ENCODE measurements at places on chromosomes 11 and 22.

- DNase-seq: no peak
These were observed 569.7 kb downstream of the NTM start for GRCh38 chr11:131940126-131940525.

DNA sequence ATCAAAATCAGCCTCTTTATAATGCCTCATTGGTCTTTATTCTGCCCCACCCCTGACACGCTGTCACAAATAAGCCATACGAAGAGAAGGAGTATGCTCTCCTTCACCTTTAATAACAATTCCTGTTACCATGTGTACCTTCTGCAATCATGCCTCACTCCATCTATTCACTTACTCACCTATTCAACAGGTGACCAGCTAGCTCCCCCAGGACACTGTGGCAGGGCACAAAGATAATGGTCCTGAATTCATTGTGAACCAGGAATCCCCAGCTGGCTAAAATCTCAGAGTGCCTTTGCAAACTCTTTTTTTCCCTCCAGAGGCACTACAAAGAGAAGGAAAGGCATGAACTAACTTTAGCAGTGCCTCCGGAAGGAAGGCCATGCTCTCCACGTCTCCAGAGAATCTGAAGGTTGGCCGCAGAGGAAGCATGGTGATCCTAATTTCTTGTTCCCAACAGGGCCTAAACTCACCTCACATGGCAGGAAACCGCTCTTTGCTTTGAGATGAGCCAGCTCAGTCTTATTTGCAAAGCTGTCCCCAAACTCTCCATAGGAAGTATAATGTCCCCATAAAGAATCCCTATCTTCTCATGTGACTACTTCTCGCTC lies 590.3 kb downstream of the BUD13 start:
- no peak for DNase-seq

DNA sequence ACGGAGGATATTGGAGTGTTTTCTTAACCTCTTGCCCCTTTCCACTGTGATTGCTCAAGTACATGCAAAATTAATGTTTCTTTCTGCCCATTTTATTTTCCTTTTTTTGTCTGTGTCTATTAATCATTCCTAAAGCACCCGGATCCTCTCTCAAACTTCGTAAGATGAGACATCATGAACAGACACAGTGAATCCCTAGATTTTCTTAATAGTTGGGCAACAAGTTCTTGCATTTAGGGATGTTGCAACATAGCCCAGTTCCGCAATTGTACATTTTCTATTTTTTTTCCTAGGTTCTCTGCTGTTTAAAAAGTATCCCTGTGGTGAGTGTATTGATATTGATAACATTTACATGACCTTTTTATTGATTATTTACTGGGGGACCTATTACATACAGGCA lies 2.9 kb downstream of the FAM111A start:
- no peak for DNase-seq

- no peak for DNase-seq
These were observed 20.4 kb upstream of the GNB1L start for GRCh38 chr22:19875061-19875530.

DNA sequence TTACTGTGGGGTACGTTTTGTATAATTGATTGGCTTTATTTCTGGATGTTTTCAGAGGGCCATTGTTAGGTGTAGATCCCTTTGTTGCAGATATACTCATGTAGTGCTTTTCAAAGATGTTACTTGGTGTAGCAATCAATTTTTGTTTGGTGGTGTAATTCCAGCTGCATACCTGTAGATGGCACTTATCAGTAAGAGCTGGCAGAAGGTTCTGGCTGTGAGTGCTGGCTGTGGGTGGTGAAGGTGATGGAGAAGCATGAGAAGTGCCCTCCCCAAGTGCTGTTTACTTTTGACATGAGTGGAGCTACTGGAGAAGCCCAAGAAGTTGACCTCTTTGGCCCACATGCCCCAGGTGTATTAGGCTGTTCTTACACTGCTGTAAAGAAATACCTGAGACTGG lies 1074.9 kb downstream of the FAM181B start:
- DNase-seq: no peak

DNA sequence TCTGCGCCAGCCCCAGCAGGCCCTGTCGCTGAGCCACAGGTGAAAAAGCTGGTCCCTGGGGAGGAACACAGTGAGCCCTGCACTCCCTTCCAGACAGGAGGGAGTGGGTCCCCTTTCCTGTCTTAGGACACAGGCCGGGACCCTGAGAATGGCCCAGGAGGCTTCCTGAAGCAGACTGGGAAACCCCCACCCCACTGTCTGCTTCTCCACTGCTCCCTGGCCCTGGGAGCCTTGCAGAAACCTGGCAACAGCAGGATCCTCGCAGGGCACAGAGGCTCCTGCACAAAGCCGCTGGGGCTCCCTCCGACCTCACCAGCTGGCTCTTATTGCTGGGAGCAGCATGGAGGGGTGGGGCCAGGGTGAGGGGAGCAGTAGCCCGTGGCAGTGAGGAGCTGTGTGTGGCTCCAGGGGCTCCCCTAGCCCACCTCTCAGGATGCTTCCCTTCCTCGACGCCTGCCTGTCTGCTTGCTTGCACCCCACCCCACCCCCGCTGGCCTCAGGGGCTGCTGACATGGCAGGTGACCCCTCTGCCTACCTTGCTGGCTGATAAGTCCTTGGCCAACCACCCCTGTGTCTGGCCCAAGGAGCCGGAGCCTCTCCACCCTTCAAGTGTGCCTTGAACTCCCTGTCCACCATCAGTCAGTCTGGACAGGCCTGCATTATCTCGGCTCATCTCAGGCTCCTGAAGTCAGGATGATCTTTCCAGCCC lies 72.1 kb upstream of the KCNQ1OT1 start:
- DNase-seq: no peak

- DNase-seq: no peak
These were observed 421 bp upstream of the PRR33 start for GRCh38 chr11:1892116-1892515.

DNA sequence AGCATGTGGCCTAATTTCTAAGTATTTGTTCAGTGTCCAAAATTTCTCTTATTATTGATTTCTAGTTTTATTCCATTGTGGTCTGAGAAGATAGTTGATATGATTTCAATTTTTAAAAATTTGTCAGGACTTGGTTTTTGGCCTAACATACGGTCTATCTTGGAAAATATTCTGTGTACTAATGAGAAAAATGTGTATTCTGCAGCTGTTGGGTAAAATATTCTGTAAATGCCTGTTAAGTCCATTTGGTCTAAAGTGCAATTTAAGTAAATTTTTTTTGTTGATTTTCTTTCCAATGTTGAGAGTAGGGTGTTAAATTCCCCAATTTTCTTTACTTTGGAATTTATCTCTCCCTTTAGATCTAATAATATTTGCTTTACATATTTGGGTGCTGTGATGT lies 78.3 kb downstream of the TECTA start:
- DNase-seq: no peak

DNA sequence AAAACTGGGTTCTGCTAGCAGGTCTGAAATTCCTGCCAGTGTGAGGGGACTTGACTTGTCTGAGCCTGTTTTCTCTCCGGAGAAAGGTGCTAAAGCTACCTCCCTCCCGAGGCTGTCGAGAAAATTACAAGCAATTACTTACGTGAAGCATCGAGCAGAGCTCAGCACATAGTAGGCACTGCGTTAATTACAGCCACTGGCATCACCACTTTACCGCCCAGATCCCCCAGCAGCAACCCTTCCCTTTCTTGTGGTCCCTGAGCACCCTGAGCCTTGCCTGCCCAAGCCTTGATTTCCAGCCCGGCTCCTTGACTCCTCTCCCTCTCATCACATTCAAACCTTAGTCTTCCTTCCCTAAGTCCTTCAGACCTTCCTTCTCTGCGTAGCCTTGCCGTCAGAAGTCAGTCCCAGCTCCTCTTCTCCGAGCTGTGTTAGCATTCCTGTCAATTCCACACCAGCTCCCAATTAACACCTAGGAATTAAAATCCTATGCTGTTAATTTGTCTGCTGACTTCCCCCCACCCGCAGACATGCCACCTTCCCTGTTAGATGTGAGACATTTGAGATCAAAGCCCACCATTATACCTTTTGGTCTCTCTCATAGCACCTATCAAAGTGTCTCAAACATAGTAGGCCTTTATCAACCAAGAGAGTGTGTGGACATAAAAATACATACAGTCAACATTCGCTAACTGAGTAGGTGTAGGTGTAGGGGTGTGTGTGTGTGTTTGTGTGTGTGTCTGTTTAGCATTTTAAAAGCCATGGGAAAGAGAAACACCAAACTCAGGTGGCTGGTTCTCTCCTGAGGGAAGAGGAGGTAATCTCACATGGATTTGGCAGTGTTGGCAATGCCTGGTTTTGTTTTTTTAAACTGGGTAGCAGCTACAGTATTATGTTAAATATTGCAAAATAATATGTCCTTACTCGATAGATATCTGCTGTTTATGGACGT lies 2.8 kb upstream of the KCNJ5 start:
- DNase-seq: no peak

DNA sequence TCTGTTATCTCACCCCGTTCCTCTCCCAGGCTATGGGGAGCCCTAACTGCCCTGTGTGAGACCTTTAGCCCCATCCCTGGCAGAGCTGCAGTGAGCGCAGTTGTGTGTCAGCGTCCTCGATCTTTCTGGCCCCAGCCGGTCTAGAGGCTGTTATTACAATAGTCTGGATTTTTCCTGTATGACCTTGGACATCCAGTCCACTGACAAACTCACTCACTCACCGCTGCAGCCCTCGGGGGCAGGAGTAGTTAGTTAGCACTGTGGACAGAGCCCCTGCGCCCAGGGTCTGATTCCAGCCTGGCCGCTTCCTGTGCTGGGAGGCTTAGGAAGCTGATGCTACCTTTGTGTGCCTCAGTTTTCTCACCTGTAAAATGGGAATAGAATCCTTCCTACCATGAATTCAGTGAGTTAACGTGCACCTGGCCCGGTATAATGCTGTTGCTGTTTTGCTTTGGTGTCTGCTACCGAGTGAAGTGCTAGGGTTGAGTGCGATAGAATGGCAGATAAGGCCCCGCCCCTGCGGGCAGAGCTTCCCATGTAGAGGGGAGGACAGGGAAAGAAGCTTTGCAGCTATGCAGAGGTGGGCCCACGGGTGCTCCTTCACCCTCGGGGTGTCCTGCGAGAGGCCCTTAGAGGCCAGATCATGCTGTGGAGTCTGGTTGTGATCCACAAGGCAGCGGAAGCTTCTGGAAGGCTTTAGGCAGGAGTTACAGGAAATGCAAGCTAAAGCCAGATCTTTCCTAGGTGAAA lies 3.0 kb downstream of the LRP5 start:
- DNase-seq: no peak

DNA sequence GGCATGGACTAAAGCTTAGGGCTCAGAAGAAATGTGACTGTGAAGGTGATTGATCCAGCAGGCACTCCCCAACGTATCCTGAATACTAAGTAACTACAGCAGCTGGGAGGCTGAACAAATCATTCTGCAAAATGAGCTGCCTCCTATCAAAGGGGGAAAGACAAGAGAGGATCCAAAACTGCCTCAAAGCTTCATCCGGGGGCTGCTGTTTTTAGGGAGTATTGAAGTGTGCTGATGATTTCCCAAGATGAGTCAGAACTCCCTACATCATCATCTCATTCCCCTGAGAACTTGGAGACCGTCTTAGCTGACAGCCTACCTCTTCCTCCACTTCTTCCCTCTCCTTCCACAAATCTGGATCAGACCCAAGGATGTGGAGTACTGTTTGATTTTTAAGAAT lies 108.4 kb upstream of the GRAMD1B start:
- no peak for DNase-seq

- no peak for DNase-seq
These were observed 20.2 kb downstream of the CBX7 start for GRCh38 chr22:39132281-39132680.

- DNase-seq: no peak
These were observed 64.2 kb upstream of the RASSF10 start for GRCh38 chr11:12944889-12945288.

DNA sequence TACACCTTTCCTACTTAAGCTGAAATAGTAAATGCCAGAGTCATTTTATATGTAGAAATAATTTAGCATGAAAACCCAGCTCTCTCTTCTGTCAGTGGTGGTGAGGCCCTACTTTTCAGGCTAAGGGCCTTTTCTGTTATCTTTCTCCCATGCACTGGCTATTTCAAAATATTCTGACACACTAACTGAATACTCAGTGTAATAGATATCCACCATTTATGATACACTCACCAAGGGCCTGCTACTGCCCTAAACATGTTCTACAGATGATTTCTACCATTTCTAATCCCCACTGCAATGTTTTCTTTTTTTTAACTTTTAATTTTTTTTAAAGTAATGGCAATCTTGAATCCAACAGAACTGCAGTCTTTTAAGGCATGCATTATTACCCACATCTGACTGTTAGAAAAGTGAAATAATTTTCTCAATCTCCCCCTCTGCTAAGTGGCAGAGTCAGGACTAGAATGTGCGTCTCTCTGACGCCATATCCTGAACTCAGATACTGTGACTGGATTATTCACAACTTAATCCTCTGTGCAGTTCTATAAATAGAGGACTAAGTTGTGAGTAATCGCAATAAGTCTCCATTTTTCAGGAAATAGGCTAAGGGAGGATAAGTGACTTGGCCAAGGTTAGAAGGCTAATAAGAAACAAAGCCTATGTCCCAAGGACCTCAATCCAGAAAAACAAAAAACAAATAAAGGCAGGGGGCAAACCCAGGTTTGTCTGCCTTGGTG lies 44.0 kb downstream of the GRAMD1B start:
- DNase-seq: no peak

DNA sequence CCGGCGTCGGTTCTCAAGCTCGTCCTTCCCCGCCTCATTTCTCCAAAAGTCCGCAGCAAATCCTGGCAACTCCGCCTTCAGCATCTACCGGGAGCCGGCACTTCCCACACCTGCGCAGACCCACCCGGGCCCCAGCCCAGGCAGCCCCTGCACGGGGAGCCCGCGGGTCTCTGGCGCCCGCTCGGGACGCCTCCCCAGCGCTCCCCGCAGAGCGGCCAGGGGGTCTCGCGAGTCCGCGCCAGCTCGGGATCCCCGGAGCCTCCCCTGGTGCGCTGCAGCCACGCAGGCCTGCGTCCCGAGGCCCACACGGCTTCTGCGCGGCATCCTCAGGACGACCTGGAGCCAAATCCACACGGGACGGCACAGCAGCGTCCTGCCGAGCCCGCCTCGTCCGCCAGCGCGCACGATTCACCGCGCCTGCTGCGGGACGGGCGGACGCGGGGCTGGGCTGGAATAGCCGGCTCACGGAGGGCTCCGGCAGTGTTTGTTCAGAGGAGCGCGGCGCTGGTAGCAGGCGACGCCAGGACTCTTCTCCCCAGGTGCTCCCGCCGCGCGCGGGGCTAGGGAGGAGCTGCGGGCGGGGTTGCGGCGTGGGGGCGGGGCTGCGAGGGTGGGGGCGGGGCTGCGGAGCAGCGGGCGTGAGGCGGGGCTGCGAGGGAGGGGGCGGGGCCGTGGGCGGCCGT lies 816 bp upstream of the PHRF1 start:
- DNase-seq: no peak
